ENCODE measurements at places on chromosomes 6 and 20. TPM values are rescaled to one million over a fixed set of nuclear protein-coding genes. Genes with fewer than 3 reads are reported as not detected.
A peak's percentile ranks its signal among the peaks of the same experiment; 100 is the strongest.

The ESF1 gene
- 11.5 TPM for total RNA-seq

GRCh38 chr6:28901831-28902230 is 22.0 kb downstream of the TRIM27 start:
- DNase-seq: no peak

DNA sequence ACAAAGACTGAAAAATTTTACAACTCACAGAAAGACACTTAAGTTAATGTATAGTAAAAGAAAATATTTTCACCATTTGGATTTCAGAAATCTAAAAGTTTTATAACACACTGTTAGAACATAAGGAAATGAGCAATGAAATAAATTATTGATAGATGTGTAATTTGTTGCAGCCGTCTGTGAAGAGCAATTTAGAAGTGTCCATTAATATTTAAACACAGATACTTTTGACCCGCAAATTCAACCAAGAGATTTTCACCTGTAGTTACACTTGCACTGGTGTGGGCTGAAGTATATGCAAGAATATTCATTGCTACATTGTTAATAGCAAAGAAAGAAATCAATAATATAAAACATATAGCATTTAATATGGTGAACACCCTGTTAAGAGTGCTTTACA is 14.6 kb upstream of the SLC17A3 start:
- DNase-seq: no peak

- peak; percentile 72 for DNase-seq
Observed at GRCh38 chr20:1619861-1620444, at the start of gene SIRPB1. TSS of gene SIRPB1 (minus strand) at chr20:1620009. CDS start at chr20:1619944, 65 bp downstream.

DNA sequence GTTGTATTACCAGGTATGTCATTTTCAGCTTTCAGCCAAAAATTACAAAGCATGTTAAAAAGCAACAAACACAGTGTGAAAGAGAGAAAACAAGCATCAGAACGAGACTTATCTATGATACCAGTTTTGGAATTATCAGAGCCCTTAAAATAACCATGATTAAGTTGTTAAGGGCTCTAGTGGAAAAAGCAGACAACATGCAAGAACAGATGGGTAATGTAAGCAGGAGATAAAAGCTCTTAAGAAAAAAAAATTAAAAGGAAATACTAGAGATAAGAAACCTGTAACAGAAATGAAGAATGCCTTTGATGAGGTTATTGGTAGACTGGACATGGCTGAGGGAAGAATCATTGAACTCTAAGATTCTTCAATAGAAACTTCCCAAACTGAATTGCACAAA is 127.5 kb upstream of the SCGN start:
- DNase-seq: no peak

- DNase-seq: no peak
Observed at GRCh38 chr20:1371202-1371782, 21.6 kb downstream of the FKBP1A start.

- no peak for DNase-seq
Observed at GRCh38 chr6:170152124-170152926, 138.6 kb downstream of the DLL1 start.

DNA sequence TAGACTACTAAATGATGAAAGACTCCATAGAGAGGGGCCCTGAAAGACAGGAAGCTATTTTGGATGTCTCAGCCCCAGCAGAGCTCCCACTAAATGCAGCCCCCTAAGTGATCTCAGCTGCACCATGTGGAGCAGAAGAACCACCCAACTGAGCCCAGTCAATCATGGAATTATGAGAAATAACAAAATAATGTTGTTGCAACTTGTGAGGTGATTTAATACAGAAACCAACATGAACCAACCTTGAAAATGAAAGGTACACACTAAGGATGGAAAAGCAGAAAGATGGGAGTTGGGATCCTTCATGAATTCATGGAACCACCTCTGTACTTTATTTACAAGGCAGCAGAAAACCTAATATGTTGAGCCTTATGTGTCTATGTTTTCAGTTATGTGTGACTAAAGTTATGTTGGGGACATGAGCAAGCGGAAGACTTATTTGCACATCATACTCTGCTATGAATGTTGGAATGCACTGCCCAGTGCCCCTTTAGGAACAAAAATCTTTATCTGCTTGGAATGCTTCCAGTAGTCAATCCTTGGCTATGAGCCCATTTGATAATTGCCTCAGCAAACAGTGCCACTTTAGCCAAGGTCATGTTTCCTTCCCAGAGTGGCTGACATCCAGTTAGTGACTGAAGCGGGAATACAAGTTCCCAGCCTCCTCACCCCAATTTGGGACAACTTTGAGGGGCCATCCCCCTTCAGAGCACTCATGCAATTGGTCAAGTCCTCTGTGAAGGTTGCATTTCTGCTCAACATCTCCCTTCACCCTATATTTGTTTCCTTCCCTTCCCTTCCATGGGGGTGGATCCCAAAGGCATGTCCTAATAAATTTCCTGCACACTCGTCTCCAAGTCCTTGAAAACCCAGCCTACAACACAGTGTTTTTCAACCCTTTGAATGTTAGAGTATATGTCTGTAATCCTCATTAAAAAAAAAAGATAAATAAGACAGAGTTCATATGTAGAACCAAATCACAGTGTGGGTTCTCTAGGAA is 18.4 kb downstream of the TP53RK start:
- no peak for DNase-seq

GRCh38 chr20:36850759-36851158 is 25.2 kb upstream of the TLDC2 start:
- no peak for DNase-seq

Measured in HT1080 (cell line).